ENCODE measurements at places on chromosomes 7 and 10.

- DNase-seq: no peak
Observed at GRCh38 chr10:132247943-132248342, 59.8 kb downstream of the STK32C start.

DNA sequence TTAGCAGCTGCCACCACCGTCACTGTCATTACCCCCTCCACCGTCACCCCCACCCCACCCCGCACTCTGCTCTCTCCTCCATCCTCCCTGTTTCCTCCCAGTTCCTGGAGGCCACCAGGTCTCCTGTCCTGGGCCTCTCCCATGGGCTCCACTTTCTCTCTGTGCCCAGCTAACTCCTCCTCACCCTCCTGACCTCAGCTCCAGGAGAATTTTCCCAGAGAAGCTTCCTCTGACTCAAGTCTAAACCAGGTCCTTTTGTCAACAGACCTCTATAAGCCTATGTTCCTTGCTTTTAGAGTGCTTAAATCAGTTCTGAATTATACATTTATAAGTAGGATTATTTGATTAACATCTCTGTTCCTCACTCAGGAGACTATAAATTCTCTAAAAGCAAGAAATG, 150.0 kb downstream of the ARHGAP12 start:
- no peak for DNase-seq

DNA sequence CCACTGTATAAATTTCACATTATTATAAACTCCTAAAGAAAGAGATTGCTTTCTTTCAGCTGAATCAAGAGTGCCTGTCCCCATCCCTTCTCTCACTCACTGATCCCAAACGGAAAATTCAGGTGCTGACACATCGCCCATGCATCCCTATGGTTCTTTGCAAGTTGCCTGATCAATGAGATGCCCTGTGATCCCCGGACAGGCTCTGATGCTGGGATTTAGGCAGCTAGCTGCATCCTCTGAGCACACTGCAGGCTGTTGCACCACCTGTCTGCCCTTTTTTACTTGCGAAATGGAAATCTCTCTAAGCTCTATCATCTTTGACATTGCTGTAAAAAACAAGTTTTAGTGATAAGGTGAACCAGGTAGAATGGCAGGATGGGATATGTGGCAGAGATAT, 456.5 kb downstream of the GATA3 start:
- DNase-seq: no peak

- no peak for DNase-seq
Observed at GRCh38 chr7:15685358-15686294, 857 bp downstream of the MEOX2 start.

GRCh38 chr7:29372351-29373090, 177.9 kb downstream of the CHN2 start:
- no peak for DNase-seq

DNA sequence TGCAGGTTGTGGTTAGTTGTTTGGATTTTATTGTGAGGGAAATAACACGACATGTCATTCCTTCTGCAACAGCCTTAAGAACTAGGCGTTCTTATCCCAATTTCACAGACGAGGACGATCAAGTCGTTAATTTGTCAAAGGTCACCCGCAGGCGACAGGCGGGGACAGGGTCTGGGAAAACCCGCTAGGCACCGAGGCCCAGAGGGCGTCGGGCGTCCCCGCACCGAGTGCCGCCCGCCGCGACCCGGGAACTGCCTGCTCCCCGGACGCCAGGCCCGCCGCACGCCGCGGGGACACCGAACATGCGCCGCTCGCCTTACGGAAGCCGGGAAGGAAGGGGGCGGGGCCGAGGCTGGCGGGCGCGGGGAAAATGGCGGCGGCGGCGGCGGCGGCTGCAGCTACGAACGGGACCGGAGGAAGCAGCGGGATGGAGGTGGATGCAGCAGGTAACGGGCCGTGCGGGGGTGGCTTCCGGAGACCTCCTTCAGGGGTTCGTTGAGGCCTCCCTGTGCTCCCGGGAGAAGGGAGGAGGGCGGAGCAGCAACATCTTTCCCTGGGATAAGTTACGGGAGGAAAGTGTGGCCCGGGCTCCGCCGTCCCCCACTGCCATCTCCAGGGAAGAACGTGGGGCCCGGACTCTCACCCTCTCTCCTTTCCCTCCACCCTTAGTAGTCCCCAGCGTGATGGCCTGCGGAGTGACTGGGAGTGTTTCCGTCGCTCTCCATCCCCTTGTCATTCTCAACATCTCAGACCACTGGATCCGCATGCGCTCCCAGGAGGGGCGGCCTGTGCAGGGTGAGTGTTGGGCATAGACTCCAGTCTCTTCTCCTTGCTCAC, at the start of gene COPS6:
Gene COPS6, plus strand, starts transcription at position 349 of the 837 bp plus-strand sequence. Its CDS starts 22 bp downstream, at position 371.
- peak; percentile 79 for DNase-seq

GRCh38 chr7:94393246-94394108, 1.2 kb upstream of the COL1A2 start:
- no peak for DNase-seq

DNA sequence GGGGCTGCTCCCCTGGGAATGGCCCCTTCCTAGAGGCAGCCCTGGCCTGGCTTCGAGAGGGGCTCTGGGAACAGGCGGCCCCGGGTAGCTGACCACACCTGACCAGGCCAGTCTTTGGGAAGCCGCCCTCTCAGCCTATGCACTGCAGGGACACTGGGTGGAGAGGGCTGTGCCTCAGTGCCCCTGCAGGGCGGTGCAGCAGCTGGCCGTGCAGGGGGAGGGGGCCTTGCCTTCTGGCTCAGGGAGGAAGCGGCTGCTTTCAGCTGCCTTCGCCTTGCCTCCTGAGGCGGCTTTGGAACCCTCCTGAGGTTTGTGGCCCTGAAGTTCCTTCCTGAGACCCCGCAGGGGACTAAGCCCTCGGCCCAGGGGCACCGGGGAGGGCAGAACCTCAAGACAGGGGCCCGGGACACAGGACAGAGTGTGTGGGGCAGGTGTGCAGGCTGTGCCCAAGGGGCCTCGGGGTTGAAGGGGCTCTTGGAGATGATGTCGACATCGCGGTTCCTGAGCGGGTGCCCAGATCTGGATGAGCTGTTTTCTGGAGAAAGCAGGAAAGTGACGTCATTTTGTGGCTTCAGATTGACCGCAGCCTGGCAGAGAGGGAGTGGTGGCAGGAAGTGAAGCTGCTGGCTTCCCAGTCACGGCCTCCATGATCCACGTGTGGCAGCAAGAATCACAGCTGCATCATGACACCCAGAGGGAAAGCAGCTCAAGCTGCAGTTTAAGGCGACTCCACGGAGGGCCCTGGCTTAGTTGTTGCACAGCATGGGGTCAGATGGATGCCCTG, 17.7 kb downstream of the ADAM8 start:
- DNase-seq: no peak

Measured in nucleus accumbens (tissue), 56 donors.